ENCODE measurements at places on chromosomes 4 and X.

DNA sequence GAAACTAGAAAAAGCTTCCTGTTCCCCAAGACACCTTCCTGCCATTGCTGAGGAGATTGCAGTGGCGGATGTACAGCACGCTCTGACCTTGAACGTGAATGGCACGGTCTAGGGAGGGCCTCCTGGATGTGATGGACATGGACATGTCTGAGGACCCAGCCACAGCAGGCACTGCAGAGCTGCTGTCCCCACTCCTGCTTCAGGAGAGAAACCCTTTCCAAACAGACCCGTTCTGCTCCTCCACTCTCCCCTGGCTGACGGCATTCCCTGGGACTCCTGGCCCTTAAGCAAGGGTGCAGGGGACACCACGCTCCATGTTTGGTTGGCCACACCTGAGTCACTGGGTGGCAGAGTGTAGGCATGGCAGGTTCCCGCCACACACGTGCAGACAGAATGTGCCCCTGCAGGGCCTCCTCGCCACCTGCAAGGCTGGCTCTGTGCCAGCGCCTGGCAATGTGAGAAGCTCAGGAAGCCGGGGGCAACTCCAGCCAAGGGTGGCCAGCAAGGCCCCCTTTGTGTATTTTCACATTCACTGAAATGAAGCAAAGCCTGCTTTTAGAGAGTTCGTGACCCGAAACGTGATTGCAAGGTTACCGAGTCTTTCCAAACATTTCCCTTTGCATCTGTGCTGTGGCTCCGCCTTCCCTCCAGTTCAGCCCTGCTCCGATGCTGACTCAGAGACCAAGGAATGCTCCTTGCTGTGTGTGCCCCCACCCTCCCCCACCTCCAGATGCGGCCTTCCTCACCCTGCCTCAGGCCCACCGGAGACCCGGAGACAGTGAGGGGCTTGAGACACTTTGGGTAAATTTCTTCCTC lies 46.1 kb downstream of the HTRA3 start:
- DNase-seq = no peak

GRCh38 chrX:109959356-109959871 lies 43.5 kb upstream of the TMEM164 start:
- no peak for DNase-seq

- DNase-seq = no peak
Measured at GRCh38 chr4:55615008-55615407, 21.1 kb downstream of the NMU start.

DNA sequence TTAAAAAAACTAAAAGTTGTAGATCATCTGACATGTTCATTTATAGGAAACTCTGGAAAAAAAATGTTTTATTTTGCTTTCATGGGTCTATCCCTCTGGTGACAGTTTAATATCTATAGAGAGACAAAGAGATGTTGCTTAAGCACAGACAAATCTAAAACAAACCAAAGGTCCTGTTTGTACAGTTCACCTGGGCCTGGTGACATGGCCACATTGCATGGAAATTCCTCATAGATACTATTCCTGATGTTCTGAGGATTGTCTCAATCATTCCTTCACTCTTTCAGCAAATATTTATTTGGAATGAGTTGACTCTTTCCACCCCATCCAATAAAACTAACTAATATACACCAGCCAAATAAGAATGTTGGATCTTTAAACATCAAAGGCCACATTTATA lies 259.1 kb upstream of the NOCT start:
- DNase-seq = no peak

DNA sequence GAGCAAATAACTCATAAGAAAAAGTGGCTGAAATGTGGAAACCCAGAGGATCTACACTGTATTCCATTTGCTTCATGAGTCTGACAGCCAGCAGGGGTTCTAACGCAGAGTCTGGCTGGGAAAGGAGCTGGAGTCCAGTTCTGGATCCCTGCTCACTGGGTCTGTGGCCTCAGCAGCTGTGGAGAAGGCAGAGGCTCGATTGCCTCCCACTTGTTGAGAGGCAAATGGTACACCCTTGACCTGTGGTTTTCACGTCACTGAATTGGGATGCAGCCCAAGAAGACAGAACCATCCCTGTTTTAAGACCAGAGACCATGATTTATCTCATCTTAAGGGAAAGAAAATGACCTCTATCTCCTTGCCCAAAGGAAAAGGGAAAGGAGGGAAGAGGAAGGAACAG lies 147.0 kb upstream of the NOCT start:
- DNase-seq = no peak

- DNase-seq = no peak
Measured at GRCh38 chrX:123626962-123627361, 105.9 kb downstream of the THOC2 start.

DNA sequence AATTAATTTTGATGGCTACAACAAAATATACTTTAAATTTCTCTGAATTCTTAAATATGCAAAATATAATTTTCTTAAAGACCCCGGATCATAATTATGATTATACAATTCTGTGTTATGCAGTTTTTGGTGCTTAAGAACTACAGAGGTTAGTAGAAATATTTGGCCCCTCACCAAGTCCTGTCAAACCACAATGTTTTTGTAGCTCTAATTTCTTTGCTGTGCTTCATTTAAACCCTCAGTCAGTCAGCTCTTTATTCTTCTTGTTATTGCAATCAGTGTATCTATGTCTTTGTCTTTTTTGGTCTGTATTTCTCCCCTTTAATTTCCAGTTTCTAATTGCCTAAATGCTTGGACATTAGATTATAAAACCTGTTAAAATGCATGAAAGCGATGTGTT lies 186.1 kb downstream of the CAMK2D start:
- DNase-seq = no peak

GRCh38 chr4:16693641-16694040 lies 204.8 kb downstream of the LDB2 start:
- DNase-seq = no peak

DNA sequence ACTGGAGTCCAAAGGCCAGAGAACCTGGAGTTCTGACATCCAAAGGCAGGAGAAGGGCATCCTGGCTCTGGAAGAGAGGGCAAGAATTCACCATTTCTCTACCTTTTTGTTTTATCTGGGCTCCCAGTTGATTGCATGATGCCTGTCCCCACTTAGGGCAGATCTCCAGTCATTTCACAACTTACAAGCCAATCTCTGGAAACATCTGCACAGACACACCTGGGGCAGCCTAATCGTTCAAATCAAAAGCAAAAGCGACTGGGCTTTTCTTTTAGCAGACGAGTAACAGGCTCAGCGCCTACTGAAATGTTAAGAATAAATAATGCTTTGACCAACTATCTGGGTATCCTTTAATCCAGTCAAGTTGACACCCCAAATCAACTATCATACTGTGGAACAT lies 136.0 kb upstream of the NPY2R start:
- no peak for DNase-seq

GRCh38 chr4:184503869-184504300 lies 29.5 kb upstream of the IRF2 start:
- DNase-seq = no peak
